ENCODE measurements at places on chromosomes 6 and 20.

DNA sequence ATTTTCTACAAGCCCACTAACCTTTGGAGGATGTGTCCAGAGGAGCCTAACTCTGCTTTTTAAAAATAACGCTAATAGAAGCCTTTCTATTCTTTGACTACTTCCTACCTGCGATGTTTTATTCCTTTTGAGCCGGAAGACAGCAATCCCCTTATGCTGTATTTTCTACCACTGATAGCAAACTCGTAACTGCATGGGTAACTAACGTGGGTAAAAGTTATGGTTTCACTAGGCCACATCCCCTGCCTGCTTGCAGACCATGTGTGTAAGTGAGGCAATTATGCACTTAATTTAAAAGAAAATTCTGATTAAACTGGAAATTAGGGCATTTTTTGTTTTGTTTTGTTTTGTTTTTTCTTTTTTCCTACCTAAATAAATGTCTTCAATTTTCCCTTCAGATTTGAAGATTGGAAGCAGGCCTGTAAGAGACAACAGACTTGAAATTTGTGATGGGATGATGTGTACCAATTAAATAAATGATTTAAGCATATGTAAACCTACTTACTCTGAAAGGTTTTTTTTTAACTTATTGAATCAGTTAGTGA is 931 bp downstream of the UFL1 start:
- no peak for DNase-seq

DNA sequence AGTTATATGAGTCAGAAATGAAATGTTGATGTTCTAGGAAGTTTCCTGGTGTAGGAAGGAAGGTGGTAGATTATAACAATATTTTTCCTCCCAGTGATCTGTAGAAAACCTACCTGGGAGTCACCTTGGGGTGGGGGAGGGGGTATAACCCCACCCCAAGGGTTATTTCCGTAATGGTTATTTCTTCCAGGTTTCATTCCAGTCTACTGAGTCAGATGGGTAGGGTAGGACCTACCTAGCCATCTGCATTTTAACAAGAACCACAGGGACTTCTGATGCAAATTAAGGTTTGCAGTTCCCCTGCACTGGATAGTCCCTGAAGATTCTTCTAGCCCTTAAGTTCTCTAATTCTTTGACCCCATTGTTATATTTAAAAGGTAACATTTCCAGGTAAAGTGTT is 88.9 kb downstream of the ARMC2 start:
- DNase-seq: no peak

DNA sequence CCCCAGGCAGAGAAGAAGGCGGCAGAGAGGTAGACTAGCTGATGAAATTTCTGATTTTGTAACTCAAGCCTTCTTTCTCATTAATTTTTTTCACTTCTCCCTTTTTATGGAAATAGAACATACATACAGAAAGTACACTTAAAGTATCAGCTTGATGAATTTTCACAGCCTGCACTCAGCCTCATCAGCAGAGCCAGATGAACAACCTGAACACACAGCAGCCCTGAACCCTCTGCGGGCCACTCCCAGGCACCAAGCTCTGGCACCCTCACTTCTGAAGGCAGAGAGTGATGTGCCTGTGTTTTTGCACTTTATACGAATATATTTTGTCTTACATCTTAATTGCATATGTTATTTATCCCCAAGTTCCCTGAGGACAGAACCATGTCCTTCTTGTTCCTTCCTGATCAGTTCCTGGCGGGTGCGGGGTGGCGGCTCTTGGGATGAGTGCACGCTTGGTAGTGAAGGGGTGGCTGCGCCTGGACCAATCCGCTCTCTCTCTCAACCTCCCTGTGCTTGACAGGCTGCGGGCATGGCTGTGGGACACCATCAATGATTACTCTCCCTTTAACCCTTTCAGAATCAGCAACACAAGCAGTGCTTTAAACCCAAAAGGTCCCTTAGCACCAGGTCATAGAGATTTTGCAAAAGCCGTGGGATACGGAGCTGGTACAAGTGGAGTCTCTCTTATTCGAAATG is 34.8 kb upstream of the AFDN start:
- no peak for DNase-seq

DNA sequence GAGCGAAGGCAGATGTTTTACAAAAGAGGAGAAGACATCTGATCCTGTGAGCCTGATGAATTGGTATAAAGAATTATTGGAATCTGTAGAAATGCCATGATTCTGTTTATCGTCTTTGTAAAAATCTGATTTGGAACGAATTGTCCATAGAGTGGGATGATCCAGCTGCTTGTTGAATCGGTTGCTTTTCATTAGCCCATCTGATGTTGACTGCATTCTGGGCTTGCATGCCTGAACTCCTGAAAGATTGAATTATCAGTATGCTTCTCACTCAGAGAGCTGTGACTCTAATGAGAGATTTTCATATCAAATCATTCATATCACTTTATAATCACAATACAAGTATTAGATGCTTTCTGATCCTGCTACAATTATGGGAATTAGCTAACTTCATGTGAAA is 100.6 kb downstream of the KLHL32 start:
- no peak for DNase-seq

- no peak for DNase-seq
Measured at GRCh38 chr6:99579781-99580180, 11.3 kb upstream of the CCNC start.

- no peak for DNase-seq
Measured at GRCh38 chr6:55679503-55679902, 100.5 kb upstream of the HMGCLL1 start.

DNA sequence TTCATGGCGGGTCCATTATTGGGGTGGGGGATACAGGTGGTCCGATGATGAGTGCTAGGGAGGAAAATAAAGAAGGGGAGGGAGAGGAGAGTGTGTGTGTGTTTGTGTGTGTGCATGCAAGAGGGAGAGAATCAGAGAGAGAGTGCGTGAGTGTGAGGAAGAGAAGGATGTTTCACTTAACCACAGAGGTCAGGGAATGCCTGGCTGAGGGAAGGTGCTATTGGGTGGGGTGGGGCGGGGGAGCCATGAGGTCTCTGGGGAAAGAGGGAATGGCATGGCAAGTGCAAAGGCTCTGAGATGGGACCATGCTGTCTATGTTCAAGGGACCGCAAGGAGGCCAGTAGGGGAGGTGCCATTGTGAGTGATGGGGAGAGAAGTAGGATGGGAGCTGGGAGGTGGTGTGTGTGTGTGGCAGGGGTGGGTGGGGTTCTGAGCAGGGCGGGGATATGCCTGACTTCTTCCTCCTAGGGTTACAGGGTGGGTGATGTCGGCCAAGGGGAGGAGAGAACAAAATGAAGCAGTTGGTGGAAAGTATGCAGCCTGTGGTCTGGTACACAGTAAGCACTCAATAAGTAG is 23.0 kb downstream of the CEBPB start:
- DNase-seq: no peak

GRCh38 chr6:157912326-157912725 is 69.3 kb upstream of the SYNJ2 start:
- DNase-seq: no peak

- peak; percentile 67 for DNase-seq
Measured at GRCh38 chr6:5723841-5724691, 282.7 kb downstream of the NRN1 start.

GRCh38 chr20:12715991-12716680 is 292.6 kb upstream of the SPTLC3 start:
- no peak for DNase-seq

DNA sequence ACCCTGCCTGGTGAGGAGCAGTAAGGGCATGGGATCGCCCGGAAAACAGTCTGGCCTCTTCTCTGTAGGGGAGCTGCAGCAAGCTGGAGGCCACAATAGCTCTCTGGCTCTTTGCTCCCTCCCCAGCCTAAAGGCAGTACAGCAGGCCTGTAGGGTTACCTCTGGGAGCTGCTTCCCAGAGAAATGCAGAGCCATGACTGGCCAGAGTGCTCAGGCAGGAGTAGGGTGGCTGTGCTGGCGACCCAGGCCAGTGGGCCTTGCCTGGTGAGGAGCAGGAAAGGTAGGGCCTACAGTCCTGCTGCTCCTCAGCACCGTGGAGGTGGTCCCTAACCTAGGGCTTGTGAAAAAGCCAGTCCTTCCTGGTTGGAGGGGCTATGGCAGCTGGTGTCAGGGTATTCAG is 129.9 kb upstream of the CHD6 start:
- DNase-seq: no peak

DNA sequence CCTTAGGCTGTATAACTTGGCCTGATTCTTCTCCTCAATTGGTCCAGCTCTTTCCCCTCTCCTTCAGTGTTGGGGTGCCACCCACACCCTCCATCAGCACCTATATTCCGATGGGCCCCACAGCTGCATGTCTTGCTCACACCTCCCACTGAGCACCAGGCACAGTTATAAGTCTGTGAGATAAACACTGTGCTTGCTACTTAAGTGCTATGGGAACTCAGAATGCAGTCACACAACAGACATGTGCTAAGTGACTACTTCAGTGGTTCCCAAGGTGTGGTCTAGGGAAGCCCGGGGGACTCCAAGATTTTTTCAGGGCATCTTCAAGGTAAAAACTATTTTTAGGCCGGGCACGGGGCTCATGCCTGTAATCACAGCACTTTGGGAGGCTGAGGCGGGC is 7.3 kb downstream of the ZC3H12D start:
- no peak for DNase-seq

GRCh38 chr6:12548526-12548925 is 168.0 kb upstream of the PHACTR1 start:
- DNase-seq: no peak

DNA sequence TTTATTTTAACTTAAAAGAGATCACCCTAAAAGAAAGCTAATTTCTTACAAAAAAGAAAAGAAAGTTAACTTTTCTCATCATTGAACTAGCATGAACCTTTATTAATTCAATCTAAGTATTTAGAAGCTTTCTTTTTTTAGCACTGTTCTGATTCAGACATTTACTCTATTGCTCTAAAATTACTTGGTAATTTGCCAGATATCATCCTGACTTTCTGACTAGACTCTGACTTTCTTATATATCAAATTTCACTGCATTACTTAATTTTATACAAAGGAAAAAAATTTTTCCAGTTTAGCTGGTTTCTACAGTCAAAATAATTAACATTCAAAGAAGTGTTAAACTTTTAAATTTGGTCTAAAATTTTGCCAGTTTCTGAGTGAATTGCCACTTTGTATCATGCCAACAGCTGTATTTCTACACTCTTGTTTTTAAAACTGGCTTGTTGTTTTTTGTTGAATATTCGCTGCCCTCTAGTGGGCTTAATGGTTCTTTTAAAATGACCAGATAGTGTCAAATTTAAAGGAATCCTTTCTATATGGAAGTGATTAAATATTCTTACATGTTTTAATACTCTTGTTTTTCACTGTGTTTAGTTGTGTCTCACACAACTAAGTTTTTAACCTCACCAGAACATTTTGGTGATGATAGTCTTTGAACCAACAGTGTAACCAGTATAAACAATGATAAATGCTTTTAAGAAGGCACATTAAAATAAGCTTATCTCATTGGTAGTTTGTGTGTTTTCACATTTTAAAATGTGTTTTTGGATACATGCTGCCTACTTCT is 102.0 kb downstream of the POPDC3 start:
- peak; percentile 26 for DNase-seq

- no peak for DNase-seq
Measured at GRCh38 chr6:24154121-24154520, 28.1 kb downstream of the NRSN1 start.

DNA sequence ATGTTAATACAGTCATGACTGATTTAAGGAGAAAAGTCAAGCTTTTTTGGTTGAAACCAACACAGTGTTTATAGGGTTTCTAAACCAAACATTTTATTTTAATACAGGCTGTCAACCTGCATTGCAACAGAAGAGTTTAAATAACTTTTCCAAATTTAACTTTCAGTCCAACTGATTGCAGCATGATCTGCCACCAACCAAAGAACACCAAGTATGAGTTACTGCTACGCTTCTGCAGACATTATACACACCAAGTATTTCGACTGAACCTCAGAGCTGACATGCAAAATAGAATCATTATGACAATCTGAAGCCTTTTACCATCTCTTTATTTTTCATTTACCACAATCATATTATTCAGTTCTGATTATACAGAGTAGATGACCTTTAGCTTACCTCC is 151.2 kb upstream of the DST start:
- DNase-seq: no peak

GRCh38 chr6:26468829-26469228 is 11.1 kb downstream of the BTN2A1 start:
- no peak for DNase-seq

- no peak for DNase-seq
Measured at GRCh38 chr20:4297127-4297826, 281.9 kb upstream of the RNF24 start.

- no peak for DNase-seq
Measured at GRCh38 chr20:35643045-35643444, 21.7 kb downstream of the CPNE1 start.

DNA sequence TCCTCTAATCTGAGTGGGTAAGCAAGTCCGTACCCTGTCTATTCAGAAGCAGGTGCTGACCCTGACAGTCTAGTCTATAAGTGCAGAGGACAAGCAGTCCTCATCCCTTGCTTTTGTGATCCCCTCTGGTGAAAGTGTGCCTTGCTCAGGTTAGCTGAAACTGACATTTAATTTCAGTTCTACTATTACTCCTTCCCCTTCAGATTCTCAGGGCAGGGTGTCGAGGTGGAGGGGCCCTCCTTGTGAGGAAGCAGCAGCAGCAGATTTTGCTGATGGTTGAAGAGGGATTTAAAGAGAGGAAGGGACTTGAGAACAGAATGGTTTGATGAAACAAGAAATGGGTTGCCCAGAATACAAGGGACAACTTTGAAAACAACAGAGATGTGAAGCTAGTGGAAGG is 309.3 kb downstream of the CLIC5 start:
- DNase-seq: no peak

Data from CD4-positive, alpha-beta T cell treated with Interferon alpha-2 for 1 hour (primary cell).